Inflammatory macrophage treated with lipopolysaccharide for 1 hour (primary cell): ENCODE measurements at places on chromosomes 13 and 19.

DNA sequence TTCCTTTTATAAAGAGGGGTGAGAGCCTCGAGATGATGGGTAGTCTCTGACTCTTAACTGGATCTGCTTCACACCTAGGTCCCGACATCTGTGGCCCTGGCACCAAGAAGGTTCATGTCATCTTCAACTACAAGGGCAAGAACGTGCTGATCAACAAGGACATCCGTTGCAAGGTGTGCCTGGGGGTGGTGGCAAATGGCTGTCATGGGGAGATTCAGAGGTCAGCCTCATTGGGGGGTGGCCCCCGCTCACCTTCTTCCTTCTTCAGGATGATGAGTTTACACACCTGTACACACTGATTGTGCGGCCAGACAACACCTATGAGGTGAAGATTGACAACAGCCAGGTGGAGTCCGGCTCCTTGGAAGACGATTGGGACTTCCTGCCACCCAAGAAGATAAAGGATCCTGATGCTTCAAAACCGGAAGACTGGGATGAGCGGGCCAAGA lies 1.6 kb downstream of the CALR start:
- no peak for DNase-seq

GRCh38 chr19:45123440-45123850 lies 30.5 kb downstream of the PPP1R37 start:
- no peak for DNase-seq

DNA sequence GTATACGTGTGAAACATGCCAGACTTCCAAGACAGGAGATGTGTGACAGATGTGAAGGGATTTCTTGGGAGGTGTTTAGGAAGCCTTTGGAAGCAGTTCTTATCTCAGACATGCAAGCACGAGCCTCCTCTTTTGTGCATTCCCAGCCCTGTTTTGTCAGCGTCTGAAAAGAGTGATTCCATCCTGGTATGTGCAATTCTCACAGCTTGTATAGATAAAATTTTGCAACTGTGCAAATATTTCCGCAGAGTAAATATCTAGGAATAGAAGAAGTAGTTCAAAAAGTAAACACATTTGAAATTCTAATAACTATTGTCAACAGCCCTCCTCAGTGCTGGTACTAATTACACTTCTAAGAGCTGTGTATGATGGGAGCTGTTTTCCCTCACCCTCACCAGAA lies 72.3 kb upstream of the C1QTNF9B start:
- DNase-seq = no peak

GRCh38 chr19:3725640-3726310 lies 17.6 kb downstream of the TJP3 start:
- DNase-seq = no peak

DNA sequence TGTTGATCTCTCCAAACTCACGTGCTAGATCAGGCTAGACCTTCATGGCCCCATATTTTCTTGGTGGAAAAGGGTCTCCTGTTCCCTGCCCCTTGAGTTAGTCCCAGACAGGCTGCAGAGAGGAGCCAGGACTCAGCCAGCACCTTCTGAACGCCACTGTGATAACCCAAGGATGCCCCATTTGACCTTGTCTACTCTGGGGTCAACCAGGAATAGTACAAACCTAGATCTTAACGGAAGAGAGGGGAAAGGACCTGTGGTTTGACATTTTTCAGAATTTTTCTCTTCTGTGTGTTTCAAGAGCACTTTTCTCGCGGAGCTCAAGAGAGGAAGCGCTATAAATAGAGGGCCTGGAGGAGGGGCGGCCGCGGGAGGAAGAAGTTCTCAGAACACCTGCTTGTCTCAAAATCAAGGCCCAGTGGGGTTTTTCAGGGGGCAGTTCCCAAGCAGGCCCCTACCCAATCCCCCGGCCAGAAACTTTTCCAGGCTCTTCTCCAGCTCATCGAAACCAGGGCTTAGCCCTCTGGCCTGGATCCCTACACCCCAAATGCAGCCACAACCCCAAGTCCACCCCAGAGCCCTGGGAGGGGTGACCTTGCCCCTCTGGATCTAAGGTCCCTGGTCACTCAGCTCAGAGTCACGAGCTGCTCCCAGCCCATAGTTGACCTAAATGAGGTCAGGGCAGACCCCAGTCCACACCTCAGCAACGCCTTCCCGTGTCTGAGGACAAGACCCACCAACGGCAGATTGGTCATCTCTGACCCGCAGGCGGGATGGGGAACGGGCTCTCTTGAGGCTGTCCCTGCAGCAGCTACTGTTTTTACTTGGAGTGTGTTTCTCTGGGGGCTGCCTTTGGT lies 75.6 kb upstream of the TM9SF2 start:
- DNase-seq = no peak

DNA sequence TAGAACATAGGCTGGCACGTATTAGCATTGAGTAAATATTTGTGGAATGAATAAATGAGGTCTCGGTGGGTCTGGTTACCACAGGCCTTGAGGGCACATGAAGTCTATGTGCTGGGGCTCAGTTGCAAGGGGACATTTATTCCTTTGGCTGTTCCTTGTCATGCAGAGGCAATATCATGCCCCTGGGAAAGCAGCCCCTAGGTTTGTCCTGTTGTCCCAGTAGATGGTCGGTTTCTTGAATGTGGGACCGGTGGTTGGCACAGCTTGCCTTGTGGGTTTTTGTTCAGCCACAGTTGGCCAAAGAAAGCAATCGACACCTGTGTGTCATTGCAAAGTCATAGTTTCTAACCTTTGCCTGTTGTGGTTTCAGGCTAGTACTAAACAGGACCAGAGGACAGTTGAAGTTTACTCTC lies 24.7 kb upstream of the GPR183 start:
- DNase-seq = no peak

GRCh38 chr19:13557756-13558398 lies 51.6 kb upstream of the CACNA1A start:
- DNase-seq = no peak

GRCh38 chr13:57326532-57326931 lies 159.5 kb downstream of the PRR20E start:
- no peak for DNase-seq

- DNase-seq = no peak
These were observed 2.6 kb upstream of the SPACA6 start for GRCh38 chr19:51690454-51691073.

DNA sequence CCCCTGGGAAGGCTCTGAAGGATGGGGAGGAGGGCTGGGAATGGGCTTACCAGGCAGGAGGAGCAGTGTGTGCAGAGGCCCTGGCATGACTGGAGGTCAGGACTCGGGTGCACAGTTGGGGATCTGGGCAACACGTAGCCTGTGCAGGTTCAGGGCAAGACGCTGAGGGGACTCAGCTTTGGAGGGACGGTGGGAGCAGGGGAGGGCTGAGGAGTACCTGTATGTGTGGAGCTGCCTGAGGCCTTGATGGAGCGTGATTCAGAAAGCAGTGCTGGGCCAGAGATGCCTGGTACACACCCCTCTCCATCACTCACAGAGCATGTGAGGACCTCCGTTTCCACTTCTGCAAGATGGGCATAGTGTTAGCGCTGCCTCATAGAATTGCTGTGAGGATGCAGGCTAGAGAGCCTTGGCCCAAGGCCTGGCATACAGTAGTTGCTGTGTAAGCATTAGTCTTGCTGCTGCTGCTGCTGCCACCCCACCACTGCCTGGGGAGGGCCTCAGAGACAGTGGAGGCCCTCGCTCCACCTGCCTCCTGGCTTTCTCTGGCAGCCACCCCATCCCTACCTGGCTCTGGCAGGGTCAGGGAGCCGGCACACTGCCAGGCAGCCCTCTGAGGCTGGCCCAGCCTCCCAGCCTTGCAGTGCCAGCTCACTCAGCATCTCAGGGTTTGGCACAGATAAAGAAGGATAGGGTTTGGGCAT lies 2.4 kb downstream of the PAK4 start:
- no peak for DNase-seq

GRCh38 chr13:110413016-110413675 lies 106.1 kb downstream of the COL4A2 start:
- DNase-seq = no peak

- no peak for DNase-seq
These were observed 6.6 kb upstream of the C1QTNF9B start for GRCh38 chr13:23903906-23904280.

DNA sequence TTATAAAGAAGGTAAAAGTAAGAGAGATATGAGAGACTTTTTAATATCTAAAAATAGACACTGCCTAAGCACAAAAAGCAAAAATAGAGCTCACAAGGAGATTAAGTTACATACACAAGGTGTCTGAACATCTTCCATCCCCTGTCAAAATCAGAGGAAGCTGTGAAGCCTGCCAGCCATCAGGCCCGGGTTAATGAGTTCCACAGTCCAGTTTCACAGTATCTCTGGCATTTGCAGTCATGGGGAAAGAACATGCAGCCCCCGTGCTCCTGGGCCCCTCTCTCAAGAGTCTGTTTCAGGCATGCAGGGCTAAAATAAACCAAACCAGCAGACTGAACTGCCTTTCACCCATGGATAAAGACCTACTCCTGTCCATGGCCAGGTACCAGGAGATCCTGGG lies 79.2 kb downstream of the TBC1D4 start:
- no peak for DNase-seq

DNA sequence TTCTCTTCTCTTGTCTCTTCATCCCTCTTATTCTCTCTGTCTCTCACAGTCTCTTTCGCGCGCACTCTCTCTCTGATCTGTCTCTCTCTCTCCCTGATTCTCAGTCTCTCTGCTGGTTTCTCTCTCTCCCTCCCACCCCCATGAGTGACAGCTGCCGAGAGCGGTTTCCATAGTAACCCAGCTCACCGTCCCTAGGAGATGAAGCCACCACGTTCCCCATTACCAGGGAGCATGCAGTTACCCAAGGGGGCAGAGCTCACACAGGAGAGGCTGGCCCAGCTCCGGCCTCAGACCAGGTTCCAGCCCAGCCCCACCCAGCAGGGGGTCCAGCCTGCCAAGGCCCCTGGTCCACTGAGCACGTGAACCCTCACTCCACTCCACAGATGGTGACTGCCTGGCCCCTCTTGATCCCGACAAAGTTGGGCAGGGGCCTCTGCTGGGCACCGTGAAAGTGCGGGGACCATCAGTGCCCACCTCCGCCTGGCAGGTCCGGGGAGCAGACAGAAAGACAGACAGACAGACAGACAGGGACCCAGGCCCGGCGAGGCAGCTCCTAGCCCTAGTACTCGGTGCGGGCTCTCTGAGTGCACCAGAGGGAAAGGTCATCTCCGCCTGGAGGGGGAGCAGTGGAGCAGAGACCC lies 50.6 kb downstream of the CELF5 start:
- DNase-seq = no peak

DNA sequence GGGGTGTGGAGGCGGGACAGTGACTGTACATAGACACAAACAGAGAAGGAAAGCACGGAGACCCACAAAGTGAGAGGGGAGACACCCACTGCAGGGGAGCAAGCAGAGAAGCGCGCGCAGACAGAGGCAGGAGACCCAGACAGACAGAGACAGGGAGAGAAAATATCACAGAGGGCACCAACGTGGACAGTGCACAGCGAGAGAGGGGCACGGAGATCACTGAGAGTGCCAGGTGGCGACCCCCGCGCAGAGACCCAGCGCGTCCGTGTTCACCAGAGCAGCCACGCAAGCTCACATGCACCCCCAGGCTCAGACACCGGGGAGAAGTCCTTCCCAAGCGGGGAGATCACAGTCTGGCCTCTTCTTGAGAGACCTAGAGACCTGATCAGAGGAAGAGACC lies 1.4 kb upstream of the CACNG7 start:
- no peak for DNase-seq

GRCh38 chr19:51091126-51091525 lies 8.4 kb upstream of the KLK14 start:
- no peak for DNase-seq

DNA sequence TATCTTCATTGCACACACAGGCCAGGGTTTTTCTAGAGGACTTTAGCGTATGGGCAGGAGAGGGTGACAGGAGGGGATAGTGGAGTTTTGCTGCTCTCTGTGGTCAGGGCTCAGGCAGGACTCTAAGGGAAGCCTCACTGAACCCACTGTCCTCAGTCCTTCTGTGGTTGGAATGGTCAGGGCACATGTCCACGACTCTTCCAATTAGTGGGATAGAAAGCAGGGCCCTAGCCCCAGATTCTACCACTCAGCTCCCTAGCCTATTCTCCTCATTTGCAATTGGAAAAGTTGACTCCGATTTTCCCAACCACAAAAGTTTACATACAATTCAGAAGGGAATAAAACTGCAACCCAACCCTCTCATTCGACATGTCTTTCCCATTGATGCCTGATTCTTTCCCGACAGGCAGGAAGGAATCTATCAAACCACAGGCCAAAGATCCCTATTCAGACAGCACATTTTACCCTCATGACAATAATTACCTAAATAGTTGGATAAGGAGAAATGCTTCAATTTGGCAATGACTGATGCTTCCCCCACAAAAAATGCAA lies 38.2 kb downstream of the TGDS start:
- no peak for DNase-seq

DNA sequence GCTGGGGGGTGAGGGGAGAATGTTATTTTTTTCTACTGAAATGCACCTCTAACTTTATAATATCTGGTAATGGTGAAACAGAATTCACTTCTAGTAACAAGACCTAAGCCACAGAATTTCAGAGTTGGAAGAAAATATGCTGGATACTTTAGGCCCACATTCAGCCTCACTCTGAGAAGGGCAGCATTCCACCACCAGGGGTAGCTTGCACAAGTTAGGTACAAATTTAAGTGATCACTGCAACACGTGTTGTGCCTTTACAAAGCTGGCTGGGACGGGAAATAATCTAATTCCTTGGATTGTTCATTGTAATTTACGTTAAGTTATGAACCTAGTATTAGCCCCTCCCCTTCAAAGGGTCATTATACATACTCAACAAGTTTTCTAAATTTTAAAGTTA lies 192.3 kb downstream of the RGCC start:
- no peak for DNase-seq

DNA sequence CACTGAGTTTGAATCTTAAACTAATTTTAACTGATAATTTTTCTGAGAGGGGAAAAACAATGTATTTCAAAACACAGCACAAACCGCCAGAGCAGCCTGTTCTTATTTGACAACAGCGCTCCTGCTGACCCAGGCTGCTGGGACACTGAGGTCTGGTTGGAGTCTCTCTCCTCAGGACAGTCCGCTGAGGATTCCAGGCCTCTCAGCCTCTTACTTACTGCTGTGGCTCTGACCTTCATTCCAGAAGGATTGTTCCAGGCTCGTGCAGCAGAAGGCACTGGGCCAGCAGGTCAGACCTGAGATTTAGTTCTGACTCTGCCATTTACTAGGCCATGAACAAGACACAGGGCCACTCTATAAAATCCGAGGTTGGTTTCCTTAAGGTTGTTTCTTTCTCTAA lies 393.6 kb downstream of the TDRD3 start:
- no peak for DNase-seq

- no peak for DNase-seq
These were observed 148.7 kb upstream of the EDNRB start for GRCh38 chr13:78067290-78067689.
